ENCODE measurements at places on chromosomes 12 and 14. TPM values are rescaled to one million over a fixed set of nuclear protein-coding genes. Genes with fewer than 3 reads are reported as not detected.

KLHL33 gene
- polyA plus RNA-seq = 0.43 TPM

HOXC5 gene
- not detected for polyA plus RNA-seq

TMEM52B gene
- not detected for polyA plus RNA-seq

ENDOU gene
- not detected for polyA plus RNA-seq

ANKRD33 gene
- not detected for polyA plus RNA-seq

SRRM4 gene
- not detected for polyA plus RNA-seq

IFNG gene
- polyA plus RNA-seq = 8.6 TPM

ARL6IP4 gene
- 209 TPM for polyA plus RNA-seq

ALX1 gene
- not detected for polyA plus RNA-seq

BDKRB1 gene
- not detected for polyA plus RNA-seq

SMIM41 gene
- not detected for polyA plus RNA-seq

STK38L gene
- 7.2 TPM for polyA plus RNA-seq

NELL2 gene
- 320 TPM for polyA plus RNA-seq

PLBD1 gene
- polyA plus RNA-seq = not detected

CELA1 gene
- 3.6 TPM for polyA plus RNA-seq

ISCA2 gene
- 65.3 TPM for polyA plus RNA-seq

TAS2R8 gene
- not detected for polyA plus RNA-seq

EID3 gene
- 13.5 TPM for polyA plus RNA-seq

EXOC3L4 gene
- polyA plus RNA-seq = not detected

WNT1 gene
- polyA plus RNA-seq = 0.23 TPM

BAZ2A gene
- polyA plus RNA-seq = 29.5 TPM

HPD gene
- polyA plus RNA-seq = not detected

LETMD1 gene
- 36.3 TPM for polyA plus RNA-seq

PCED1B gene
- 54.9 TPM for polyA plus RNA-seq

ADAM21 gene
- polyA plus RNA-seq = 0.08 TPM

DIP2B gene
- 9.4 TPM for polyA plus RNA-seq

WNT5B gene
- polyA plus RNA-seq = not detected

COX8C gene
- not detected for polyA plus RNA-seq

GLI1 gene
- polyA plus RNA-seq = not detected

PAH gene
- polyA plus RNA-seq = not detected

KLRC2 gene
- polyA plus RNA-seq = 25.0 TPM

PTGDR gene
- 11.6 TPM for polyA plus RNA-seq

TSPAN11 gene
- not detected for polyA plus RNA-seq

CNTN1 gene
- polyA plus RNA-seq = not detected

DAO gene
- not detected for polyA plus RNA-seq

SLC35F4 gene
- not detected for polyA plus RNA-seq

RCOR1 gene
- 0.43 TPM for polyA plus RNA-seq

ITFG2 gene
- polyA plus RNA-seq = 50.7 TPM

RNASE3 gene
- polyA plus RNA-seq = not detected

OR4E2 gene
- polyA plus RNA-seq = not detected

COL2A1 gene
- polyA plus RNA-seq = not detected

SLC38A4 gene
- not detected for polyA plus RNA-seq

KRT3 gene
- polyA plus RNA-seq = not detected

TEX52 gene
- polyA plus RNA-seq = not detected

SERPINA12 gene
- polyA plus RNA-seq = not detected

PNP gene
- 57.9 TPM for polyA plus RNA-seq

RFX4 gene
- not detected for polyA plus RNA-seq

TBC1D30 gene
- not detected for polyA plus RNA-seq

FITM1 gene
- polyA plus RNA-seq = 0.52 TPM

NRXN3 gene
- not detected for polyA plus RNA-seq

GPX2 gene
- polyA plus RNA-seq = not detected

GALNT16 gene
- polyA plus RNA-seq = not detected

PCNX1 gene
- 8.3 TPM for polyA plus RNA-seq

C3AR1 gene
- 0.09 TPM for polyA plus RNA-seq
